ENCODE measurements at places on chromosomes 2 and 18.
A peak's percentile ranks its signal among the peaks of the same experiment; 100 is the strongest.

- no peak for DNase-seq
Measured at GRCh38 chr2:61419129-61419528, 51.8 kb downstream of the USP34 start.

- DNase-seq = peak; percentile 33
Measured at GRCh38 chr2:28393114-28393836, 617 bp downstream of the FOSL2 start.

DNA sequence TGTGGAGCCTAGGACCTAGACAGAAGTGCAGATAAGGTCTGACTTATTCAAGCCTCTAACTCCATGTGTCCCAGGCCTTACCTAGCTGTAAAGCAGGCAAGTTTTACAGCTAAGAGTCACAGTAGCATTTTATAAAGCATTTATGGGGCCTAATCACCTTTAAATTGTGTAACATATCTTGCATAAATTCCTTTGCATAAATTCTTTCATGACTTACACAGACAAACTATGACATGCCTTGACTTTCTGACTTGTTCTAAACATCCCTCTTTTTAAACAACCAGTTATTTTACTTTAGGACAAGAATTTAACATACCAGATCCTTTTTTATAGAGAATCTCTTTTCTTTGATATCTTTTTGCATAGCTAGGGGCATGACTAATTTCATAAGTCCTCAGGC lies 1257.8 kb upstream of the NRXN1 start:
- DNase-seq = no peak

DNA sequence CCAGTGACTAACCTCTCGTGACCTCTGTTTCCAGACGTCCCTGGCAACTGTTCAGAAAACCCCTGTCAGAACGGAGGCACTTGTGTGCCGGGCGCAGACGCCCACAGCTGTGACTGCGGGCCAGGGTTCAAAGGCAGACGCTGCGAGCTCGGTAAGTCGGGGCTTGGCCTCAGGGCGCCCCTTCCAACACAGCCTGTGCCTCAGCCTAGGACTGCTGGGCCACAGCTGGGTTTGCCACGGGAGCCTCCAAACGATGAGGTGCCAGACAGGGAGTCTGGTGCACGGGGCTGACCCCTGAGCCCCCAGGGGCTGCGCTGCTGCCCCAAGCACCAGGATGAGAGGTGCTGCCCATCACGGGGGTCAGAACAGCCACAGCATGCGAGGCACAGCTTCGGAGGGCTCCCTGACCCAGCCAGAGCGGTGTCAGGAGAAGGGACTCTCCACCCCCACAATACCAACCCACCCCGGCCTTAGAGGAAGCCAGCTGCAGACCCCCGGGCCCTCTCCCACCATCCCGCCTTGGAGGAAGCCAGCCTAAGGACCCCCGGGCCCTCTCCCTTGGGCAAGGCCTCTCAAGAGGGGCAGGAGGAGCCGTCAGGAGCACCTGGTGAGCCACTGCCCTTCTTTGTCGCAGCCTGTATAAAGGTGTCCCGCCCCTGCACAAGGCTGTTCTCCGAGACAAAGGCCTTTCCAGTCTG lies 20.3 kb downstream of the MTERF4 start:
- DNase-seq = no peak

DNA sequence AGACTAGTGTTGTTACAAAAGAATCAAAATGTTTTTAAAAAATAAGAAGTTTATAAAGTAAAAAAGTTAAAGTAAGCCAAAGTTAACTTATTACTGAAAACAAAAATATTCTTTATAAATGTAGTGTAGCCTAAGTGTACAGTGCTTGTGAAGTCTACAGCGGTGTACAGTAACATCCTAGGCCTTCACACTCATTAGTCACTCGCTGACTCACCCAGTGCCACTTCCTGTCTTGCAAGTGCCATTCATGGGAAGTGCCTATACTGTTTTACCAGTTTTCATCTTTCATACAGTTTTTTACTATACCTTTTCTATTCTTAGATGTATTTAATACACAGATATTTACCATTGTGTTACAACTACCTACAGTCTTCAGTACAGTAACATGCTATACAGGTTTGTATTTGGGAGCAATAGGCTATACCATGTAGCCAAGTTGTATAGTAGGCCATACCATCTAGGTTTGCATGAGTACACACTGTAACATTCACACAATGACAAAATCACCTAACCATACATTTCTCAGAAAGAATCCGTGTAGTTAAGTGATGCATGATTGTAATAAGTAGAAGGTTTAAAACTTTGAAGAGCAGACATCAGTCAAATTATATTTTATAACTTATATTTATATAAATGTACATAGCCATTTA lies 13.4 kb downstream of the SERPINB7 start:
- peak; percentile 70 for DNase-seq

- DNase-seq = no peak
Measured at GRCh38 chr2:74414881-74415761, 6.3 kb downstream of the C2orf81 start.

- no peak for DNase-seq
Measured at GRCh38 chr18:1003499-1003898, 98.8 kb downstream of the ADCYAP1 start.

GRCh38 chr2:54714996-54715395 lies 8.5 kb upstream of the EML6 start:
- no peak for DNase-seq

DNA sequence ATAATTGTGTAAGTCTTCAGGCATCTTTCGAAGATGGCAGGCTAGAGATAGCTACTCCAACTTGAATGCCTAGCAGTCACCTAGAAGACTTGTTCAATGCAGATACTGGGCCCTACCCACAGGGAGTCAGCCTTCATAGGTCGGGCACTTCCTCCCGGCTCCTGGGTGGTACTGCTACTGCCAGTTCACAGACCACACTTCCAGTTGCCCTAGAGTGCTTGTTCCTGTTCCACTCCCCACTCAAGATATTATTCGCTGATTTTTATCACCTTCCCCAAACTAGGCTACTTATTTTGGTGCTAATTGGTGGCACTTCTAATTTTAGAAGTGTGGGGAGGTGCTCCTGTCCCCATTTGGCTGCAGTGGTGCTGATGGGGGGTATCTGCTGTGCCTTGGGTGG lies 34.2 kb downstream of the INPP4A start:
- DNase-seq = no peak

DNA sequence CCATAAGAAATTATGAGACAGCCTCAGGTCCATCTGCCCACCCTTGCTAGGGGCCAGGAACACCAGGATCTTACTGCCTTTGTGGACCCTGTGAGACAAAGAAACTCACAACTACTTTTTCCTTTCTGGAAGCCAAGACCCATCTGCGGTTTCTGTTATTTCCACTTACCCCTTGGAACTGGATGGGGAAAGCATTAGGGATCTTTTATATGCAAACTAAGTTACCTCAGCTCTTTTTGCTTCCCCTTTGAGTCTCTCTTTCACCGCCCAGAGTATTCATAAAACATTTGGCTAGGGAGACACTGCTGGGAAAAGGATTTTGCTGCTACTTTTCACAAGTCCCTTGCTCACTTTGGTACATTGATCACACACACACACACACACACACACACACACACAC lies 95.7 kb downstream of the ZNF385B start:
- no peak for DNase-seq

DNA sequence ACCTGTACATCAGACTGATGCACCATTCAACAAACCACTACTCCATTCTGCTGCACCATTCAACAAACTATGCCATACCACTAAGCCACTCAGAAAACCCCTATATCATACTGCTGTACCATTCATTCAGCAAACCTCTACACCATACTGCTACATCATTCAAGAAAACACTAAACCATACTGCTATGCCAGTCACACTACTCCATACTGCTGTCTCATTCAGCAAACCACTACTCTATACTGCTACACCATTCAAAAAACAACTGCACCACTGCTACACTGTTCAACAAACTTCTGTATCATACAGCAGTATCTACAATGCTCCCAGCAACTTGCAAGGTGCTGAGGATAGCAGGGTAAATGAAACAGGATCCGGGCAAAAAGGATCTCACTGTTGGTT lies 12.9 kb upstream of the SLC1A4 start:
- DNase-seq = no peak

GRCh38 chr2:130843321-130843985 lies 6.7 kb downstream of the ARHGEF4 start:
- no peak for DNase-seq

GRCh38 chr18:48340560-48340959 lies 68.6 kb downstream of the ZBTB7C start:
- DNase-seq = no peak

DNA sequence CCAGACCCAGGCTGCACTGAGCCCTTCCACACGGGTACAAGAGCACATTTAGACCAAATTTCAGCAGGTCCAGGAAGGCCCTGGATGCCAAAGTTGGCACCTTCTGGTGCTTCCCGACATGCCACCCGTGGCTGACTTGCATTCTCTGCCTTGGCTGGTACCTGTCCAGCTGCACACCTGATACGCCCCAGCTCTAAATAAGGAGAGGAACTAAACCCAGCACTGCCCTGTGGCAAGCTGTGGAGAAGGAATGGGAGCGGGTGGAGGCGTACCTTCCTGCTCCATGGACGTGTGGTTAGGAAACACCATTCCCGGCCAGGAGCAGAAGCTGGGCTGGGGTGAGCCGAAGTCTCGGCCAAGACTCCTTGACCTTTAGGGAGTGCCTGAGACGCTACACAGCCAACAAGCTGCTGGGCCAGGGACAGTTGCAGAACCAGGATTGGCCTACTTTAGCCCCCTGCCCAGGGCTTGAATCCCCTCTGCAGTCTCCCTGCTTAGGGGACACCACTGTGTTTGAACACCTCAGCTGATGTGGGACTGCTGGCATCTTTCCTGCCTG lies 86.5 kb upstream of the TAF1B start:
- DNase-seq = no peak

- DNase-seq = no peak
Measured at GRCh38 chr2:86484385-86484784, 43.2 kb downstream of the KDM3A start.

GRCh38 chr2:96525211-96525507 lies 11.4 kb upstream of the ARID5A start:
- DNase-seq = no peak

GRCh38 chr18:40866013-40866645 lies 1088.9 kb upstream of the PIK3C3 start:
- no peak for DNase-seq

DNA sequence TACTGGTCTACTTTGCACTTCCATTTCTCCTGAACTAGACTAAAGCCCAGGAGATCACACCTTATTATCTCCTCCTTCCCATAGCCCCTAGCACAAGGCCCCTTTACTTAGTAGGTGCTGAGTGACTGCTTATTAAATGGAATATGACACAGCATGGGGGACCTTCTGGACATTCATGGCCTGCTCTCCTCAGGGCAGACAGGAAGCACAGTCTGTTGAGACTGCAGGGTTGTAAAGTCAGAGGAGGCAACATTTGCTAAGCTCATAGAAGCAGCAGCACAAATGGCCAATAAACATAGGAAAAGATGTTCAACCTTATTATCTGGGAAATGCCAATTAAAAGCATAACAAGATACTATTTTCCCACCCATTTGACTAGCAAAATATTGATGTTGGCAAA lies 75.3 kb downstream of the DNMT3A start:
- no peak for DNase-seq

GRCh38 chr2:74357627-74358026 lies 14.4 kb upstream of the SLC4A5 start:
- DNase-seq = no peak

GRCh38 chr2:85273738-85274731 lies 53.8 kb downstream of the TGOLN2 start:
- peak; percentile 16 for DNase-seq

DNA sequence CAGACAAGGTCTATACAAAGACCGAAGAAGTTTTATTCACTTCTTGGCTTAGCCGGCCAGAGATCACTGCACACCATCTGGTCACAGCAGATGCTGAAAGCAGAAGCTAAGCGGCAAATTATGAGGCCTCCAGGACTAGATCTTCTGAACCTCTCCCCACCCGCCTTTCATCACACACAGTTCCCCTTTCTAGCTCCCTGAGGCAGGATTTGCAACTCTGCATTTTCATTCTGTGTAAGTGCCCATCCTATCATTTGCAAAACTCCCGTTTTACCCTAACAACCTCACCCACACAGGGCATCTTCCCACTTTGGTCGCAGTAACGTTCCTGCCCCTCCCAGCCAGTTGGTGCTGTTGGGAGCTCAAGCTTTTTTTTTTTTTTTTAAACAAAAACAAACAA lies 3.1 kb upstream of the MOB1A start:
- DNase-seq = no peak

GRCh38 chr2:133374781-133375180 lies 193.5 kb downstream of the NCKAP5 start:
- no peak for DNase-seq

GRCh38 chr2:241314226-241315092 lies 1.0 kb downstream of the HDLBP start:
- peak; percentile 26 for DNase-seq

DNA sequence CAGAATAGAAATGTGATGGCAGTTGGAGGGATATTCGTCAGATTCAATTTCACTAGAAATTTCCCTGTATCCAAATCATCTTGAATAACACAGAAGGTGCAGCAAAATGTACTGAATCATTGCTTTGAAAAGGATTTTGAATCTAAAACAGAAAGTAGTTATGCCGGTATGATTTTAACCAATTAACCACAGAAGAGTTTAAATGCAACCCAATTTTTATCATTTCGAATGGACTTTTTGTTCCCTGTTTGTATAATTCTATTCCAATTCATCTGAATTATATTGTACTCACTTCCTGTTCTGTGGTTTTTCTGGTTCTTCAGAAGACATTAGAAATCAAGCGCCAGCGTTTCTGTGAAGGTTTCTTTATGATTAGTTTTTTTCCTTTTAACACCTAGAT lies 190.4 kb downstream of the MYO3B start:
- no peak for DNase-seq

DNA sequence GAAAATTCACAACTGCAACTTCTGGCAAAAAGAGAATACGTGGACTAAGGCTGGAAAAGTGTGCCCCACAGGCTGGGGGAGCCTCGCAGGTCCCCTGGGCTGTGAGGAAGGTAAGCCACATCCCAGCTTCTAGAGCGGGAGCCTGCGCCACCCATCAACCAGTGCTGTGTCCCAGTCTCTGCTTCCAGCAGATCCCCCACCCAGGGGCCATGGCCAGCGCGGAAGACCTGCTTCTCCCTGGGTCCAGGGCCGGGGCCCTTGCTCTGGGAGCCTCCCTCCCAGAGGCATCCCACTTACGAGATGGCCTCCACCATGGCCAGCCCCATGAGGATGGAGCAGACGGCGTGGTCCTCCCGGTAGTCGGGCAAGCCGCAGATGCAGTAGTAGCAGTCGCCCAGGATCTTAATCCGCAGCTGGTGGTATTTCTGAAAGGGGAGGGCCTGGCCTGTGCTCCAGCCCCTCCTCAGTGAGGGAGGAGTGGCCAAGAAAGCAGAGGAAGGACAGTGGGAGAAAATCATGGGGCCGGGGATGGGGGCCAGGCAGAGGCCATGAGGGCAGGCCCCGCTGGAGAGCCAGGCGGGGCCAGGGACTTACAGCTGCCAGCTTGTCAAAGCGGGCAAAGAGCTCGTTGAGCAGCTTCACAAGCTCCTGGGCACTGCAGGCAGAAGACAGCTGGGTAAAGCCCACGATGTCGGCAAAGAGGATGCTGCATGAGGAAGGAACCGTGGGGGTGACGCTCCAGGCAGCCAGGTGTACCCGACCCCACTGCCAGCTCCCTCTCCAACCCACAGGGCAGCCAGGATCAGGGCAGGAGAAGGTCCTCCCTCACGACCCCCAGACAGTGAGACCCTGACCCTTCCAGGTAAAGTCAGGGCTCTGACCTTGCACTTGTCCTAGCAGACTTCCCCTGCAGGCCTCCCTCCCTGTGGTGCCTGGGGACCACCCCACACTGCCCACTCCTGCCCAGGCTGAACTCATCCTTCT lies 48.0 kb downstream of the CENPO start:
- no peak for DNase-seq

All from amniotic stem cell (primary cell).